Activated effector memory CD4-positive, alpha-beta T cell treated with Interleukin-2 at 50 U/mL for 16 hours (primary cell): ENCODE measurements at places on chromosomes 7 and 10.
A peak's percentile ranks its signal among the peaks of the same experiment; 100 is the strongest.

- no peak for DNase-seq
Measured at GRCh38 chr10:58854811-58855210, 321.6 kb upstream of the PHYHIPL start.

DNA sequence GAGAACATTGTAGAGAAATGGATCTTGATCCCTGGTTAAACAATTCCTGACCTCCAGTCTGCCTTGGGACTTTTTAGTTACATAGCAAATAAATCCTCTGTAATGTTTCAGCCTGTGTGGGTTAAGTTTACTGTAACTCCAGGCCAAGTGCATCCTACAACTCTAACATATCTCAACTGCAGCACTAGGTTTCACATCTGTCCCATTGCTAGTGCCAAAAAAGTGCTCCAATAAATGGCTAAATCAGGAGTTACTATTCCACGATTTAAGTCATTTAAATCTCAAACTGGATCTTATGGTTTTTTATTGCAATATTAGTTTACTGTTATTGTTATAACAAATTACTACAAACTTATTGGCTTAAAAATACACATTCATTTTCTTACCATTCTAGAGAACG lies 479.6 kb downstream of the GPAM start:
- no peak for DNase-seq

- no peak for DNase-seq
Measured at GRCh38 chr7:15921576-15921975, 235.1 kb upstream of the MEOX2 start.

GRCh38 chr7:112757337-112757736 lies 32.9 kb downstream of the TMEM168 start:
- no peak for DNase-seq

DNA sequence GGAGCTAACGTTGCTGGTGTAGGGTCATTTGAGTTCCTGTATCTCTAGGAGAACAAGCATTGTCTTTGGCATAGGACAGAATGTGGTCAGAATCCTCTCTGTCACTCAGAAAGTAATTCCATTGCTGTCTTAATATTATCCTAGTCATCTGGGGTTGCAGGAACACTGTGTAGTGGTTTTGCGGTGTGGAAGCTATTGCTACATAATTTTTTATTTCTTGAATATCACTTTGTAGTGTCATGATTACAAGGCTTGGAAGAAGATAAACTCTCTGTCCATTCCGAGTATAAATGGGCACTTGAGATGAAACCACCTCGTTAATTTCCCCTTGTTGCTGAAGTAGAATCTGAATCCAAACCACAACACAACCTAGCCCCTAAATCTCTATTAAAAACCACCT lies 919.2 kb downstream of the LRMDA start:
- no peak for DNase-seq

DNA sequence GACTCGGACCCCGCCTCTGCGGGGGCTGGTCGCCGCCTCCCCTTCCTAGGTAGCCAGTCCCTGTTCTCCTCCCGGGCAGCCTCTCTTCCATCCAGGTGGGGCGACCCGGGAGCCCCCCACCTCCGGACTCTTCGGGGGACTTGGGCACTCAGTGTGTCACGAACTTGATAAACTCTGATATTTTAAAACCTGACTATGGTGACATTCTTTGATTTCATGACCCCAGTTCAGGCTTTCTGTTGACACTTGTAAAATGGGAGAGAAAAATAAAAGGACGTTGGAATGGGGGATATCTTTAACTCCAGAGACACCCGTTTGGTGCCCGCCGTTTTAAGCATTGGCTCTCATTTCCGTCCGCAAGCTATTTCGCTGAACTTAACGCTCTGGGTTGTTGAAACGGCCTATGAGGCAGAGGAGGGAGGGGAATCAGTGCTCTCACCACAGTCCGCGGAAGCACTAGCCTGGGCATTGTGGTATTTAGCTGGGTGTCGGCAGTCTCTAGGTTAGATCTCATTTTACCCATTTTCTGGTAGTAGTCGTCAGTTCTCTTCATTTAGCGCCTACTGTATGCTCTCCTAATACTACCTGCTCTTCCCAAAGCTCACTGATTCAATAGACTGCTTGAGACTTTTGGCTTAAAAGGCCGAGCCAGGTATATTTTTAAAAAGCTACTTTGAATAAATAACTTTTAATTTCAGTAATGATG lies 738 bp downstream of the VPS26A start:
- DNase-seq, result peak; percentile 38

DNA sequence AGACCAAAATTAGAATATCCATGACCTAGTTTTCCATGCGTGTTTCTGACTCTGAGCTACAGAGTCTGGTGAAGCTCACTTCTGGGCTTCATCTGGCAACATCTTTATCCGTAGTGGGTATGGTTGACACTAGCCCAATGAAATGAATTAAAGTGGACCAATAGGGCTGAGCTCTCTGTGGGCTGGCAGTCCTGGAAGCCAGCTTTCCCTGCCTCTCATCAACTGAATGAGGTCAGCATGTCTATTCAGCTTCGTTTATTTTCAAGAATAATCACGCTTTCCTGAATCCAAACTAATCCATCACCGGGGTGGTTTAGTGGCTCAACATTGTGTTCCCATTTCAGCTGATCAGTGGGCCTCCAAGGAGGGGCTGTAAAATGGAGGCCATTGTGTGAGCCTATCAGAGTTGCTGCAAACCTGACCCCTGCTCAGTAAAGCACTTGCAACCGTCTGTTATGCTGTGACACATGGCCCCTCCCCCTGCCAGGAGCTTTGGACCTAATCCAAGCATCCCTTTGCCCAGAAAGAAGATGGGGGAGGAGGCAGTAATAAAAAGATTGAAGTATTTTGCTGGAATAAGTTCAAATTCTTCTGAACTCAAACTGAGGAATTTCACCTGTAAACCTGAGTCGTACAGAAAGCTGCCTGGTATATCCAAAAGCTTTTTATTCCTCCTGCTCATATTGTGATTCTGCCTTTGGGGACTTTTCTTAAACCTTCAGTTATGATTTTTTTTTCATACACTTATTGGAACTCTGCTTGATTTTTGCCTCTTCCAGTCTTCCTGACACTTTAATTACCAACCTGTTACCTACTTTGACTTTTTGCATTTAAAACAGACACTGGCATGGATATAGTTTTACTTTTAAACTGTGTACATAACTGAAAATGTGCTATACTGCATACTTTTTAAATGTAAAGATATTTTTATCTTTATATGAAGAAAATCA lies 35.5 kb downstream of the CAV1 start:
- no peak for DNase-seq

- no peak for DNase-seq
Measured at GRCh38 chr10:22599048-22599561, 115.3 kb downstream of the PIP4K2A start.

- no peak for DNase-seq
Measured at GRCh38 chr10:75117995-75118394, 6.5 kb downstream of the SAMD8 start.

DNA sequence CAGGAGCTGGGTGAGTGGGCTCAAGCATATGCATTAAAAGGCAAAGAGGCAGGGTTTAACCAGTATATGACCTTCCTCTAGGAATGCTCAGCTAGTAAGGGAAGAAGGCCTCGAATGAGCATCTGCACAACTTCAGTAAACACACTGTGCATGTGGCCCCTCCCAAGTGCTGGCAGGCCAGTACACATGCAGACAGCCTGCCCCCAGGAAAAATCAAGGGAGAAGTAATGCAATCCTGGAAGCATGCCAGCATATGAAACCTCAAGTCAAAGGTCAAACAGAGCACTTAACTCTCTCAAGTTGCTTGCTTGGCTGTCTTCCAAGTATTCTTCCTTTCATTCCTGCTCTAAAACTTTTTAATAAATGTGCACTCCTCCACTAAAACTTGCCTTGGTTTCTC lies 208.4 kb downstream of the ACTR3B start:
- no peak for DNase-seq

DNA sequence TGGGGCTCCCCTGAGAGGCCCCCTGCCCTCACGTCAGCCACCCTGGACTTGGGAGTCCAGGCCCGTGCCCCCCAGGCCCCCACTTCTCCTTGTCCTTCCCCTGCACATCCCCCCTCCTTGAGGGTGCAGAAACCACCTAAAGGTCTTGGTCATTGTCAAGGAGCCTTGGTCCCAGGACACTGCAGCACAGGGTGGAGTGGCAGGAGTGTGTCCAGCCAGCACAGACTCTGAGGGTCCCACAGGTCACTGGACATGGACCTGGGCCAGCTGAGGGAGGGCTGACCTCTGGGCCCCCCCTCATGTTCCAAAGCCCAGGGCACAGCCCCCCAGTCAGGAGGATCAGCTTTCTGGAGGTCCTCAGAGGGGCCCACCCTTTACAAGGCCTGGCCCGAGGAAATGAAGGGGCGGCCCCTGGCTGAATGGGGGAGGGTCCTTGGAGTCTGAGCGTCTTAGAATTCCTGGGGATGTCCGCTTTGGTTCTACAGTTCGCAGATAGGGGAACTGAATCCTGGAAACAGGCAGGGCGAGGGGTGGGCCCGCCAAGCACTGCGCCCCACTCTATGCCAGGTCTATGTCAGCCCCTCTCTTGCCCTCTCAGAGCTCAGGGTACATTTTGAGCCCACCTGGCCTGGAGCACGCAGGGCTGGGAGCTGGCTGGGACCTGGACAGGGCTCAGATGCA lies 54.0 kb downstream of the PWWP2B start:
- DNase-seq, result no peak

GRCh38 chr10:36163827-36164226 lies 521.7 kb upstream of the FZD8 start:
- no peak for DNase-seq

DNA sequence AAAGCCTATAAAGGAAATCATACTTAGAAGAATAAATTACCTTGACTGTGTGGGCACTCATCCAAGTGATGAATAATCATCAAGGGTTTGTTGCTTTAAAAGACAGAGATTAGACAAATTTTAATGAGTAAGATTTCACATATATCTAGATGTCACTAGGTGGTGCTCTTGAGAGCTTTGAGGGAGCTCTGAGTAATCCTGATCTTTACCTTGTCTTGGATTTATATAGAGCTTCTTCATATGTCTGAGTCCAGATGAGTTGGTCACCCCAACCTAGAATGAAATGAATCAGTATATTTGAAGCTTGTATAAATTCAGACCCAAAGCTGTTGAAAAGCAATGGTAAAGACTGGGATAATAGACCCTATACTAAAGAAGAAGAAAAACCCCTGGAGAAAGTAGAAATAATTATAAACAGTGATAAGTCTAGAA lies 3.7 kb downstream of the AGR2 start:
- DNase-seq, result no peak

GRCh38 chr7:45033931-45034290 lies 33.9 kb downstream of the CCM2 start:
- DNase-seq, result no peak

GRCh38 chr7:41520445-41520844 lies 182.4 kb downstream of the INHBA start:
- DNase-seq, result no peak

DNA sequence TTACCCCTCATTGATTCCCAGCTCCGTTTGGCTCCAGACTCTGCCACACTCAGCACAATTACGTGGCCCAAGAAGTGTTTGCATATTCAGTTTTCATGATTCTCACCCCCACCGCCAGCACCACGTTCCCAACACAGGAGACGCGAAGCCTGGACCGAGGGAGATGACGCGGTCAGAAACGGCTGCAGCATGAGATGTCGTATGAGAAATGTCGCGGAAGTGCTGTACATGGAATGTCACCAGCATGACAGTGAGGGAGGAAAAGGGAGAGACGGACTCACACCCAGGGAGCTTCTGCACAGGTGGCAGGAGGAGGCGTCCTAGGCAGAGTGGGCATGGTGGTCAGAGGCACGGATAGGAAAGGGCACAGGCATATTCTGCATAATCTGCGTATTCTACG lies 188.3 kb downstream of the WDR37 start:
- DNase-seq, result no peak

DNA sequence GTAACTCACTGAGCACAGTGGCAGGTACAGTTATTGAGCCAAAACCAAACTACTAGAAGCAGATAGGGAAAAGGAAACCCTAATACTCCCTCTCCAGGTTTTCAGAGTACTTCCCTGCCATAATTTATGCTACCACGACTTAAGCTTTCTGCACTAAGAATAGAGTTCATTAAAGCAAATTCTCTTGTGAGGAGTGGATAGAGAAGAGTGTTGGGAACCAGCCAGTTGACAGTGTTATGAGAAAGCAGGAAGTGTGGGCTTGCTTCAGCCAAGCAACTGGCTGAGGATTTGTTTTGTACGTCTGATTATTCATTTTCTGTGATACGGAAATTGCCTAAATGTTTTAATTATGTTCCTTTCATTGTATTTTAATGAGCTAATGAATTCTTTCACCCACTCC lies 280.5 kb downstream of the KIF20B start:
- DNase-seq, result no peak

DNA sequence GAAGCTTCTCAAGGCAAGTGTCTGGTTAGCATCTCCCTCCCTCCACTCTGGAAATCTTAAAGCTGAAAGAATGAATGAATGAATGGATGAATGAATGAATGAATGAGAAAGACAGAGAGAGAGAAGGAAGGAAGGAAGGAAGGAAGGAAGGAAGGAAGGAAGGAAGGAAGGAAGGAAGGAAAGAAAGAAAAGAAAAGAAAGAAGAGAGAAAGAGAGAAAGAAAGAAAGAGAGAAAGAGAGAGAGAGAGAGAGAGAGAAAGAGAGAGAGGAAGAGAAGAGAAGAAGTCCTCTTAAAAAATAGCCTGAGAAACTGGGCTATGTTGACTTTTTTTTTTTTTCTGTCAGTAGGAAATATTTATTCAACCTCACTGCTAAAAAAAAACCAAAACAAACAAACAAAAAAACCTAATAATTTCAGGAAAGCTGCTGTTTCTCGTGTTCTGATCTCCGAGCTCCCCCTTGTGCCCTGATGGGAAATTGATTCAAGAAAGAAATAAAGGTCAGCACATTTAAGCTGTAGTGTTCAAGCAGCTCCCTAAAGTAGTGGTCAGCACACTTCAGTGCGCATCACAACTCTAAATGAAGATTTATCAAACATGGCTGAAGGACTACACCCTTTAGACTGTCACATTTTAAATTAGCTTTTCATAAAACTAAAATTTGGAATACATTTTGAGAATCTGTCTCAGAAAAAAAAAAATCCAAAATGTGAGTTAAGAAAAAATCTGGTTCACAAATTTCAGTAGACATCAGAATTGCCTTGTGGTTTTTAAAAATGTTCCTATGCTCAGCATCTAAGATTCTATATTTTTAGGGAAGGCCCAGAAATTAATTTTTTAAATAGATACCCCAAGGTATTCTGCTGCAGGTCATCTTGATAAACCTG lies 154.3 kb downstream of the ELAPOR2 start:
- DNase-seq, result no peak

DNA sequence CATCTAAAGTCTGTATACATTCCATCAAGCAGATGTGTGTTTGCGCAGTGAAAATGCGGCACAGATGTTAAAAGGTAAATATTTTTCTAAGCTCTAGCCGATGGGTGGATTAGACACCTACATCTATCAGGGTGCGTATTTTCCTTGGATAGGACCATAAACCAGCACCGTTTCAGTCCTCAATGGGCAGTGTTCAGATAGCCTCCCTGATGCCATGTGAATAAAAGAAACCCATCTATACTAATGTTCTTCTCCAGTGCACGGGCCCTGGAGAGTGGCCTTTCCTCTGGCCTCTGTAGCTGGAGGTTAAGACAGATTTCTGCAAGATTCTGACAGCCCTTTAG lies 103.5 kb downstream of the PARP12 start:
- DNase-seq, result no peak
